ENCODE measurements at places on chromosomes 16 and 17.

GRCh38 chr16:12178251-12178990 lies 201.9 kb downstream of the SNX29 start:
- no peak for DNase-seq

DNA sequence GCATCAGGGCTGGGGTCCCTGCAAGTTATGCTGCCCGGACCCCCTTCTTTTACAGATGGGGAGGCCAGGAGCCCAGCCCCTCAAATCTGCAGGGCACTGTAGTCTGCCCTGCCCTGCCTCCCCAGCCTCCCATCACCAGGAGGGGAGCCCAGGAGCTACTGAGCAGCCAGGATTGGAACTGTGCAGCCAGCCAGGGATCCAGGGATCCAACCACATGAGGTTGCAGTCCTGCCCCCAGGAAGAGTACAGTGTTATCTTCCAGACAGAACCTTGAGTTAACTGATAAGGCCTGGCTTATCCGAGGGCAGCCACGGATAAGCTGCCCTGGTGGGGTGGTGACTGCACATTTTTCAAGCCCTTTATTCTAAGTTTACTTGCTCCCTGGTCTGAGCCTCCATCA lies 11.4 kb upstream of the NDRG4 start:
- no peak for DNase-seq

- DNase-seq: no peak
Measured at GRCh38 chr16:73217654-73218053, 169.7 kb upstream of the ZFHX3 start.

GRCh38 chr16:72590151-72590937 lies 418.4 kb upstream of the PMFBP1 start:
- no peak for DNase-seq

DNA sequence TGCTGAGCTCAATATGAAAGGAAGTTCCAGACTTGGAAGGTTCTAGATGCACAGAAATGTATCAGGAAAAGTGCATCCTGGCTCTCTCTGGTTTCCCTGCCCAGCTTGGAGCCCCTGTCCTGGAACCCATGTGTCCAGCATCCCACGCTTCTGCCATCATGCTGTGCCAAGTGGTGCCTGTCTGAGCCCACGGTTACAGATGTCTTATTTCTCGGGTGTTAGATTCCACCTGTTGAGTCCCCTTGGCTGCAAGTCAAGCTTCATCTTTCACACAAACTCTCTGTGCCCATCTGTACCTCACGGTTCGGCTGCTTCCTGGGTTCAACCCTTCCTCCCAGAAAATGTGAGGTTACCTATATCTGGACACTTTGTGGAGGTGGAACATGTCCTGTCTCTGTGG lies 22.5 kb downstream of the OR1D5 start:
- DNase-seq: no peak

GRCh38 chr17:44188576-44189403 lies 2.0 kb downstream of the TMUB2 start:
- DNase-seq: no peak

DNA sequence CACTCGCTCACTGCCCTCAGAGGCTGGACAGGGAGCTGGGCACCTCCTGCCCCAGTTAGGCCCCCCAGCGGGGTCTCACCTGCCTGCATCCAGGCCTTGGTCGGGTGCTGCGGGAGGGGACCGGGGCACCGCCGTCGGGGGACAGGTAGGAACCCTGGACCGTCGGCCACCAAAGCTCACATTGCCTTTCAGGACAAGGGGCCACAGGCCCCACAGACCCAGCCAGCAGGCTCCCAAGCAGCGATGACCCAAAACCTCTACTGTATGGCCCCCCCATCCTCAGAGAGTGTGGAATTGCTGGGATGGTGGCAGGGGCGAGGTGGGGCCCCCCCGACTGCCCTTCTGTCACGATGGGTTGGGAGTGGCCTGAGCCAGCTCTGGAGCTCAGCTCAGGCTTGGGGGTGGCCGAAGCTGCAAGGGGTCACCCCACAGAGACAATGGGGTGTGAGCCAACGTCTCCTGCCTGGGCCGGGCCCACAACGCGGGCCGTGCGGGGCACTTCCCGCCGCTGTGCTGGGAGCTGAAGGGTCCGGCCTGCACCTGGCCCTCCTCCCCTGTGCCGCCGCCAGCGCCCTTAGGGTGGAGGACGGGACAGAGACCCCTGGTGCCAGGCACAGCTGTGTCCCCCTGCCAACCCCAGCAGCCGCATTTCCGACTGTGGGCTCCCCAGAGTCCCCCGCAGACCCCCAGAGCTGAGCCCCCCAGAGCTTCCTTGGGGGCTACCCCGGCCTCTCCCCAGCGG lies 498 bp downstream of the IGFALS start:
- DNase-seq: no peak

GRCh38 chr17:30318155-30318554 lies 15.7 kb downstream of the TMIGD1 start:
- no peak for DNase-seq

GRCh38 chr16:51434567-51435198 lies 283.6 kb upstream of the SALL1 start:
- DNase-seq: no peak

DNA sequence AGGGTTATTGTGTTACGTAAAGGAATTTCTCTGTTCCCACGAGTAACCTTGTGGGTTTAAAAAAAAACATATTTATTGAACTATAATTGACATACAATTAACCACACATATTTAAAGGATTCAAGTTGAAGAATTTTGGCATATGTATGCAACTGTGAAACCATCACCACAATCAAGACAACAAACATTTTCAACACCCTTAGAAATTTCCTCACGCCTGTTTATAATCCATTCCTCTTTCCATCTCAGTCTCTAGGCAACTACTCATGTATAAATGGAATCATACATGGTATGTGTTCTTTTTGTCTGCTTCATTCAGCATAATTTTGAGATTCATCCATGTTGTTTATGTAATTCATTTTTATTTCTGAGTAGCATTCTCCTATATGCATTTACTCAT lies 104.0 kb downstream of the MRTFB start:
- DNase-seq: no peak

DNA sequence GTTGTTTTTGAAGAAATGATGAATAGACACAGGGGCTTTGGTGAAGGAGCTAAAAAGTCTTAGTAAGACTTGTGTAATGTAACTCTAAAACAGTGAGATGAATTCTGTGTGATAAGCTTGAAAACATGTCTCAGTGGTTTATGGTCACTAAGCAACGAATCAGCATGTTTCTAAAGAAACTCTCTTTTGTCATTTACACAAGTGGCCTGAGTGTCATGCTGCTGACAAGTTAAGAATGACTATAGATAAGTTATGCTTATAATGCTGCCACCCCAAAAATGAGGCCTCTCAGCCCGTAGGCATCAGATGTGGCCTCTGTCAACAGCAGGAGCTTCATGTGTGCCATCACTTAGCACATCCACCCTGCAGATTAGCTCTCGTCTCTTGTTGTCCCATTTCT lies 8.7 kb downstream of the COX10 start:
- no peak for DNase-seq

- DNase-seq: no peak
Measured at GRCh38 chr16:49049191-49049590, 232.4 kb downstream of the CBLN1 start.

GRCh38 chr16:81231014-81231413 lies 7.5 kb upstream of the BCO1 start:
- DNase-seq: no peak

DNA sequence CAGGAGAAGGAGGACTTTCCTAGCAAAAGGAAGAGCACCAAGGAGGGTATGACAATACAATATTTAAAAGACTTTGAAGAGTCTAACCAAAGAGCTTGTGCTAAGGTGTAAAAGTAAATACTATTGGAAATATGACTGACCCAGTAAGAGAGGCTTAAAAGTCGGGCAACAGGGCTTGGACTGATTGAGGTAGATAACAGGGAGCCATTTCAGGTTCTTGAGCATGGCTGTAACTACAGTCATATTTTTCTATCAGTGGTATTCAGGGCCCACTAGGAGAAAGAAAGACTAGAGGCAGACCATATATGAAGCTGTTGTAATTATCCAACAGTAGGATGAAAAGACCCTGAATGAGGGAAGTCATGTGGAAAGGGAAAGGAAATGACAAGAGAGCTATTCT lies 62.3 kb downstream of the SMURF2 start:
- DNase-seq: no peak

DNA sequence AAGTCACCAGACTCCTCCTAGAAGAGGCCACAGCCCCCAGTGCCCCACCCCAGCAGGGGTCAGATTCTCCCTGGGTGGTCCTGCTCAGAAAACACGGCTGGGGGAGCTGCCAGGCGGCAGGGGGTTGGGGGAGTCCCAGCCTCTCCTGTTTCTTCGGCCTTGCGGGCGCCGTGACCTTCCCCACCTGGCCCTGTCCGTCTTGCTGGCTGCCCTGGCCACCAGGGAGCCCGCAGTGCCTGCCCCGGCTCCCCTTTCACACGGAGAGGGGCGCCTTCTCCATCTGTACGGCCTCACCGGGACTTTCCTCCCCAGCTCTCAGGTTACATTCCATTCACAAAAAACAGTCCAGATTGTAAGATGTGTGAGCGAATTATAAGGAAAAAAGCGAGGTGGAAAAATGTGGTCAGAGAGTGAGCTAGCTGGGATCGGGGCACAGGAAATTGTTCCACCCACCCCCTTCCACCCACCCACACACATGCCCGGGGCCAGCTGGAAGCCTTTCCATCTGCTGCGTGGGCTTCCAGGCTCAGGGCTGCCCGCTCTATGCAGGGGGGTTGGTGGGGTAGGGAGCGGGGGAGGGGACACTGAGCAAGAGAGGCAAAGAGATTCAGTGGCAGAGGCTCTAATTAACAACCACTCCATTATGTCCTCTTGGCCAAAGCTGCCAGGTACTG lies 14.6 kb upstream of the CIBAR2 start:
- DNase-seq: no peak

DNA sequence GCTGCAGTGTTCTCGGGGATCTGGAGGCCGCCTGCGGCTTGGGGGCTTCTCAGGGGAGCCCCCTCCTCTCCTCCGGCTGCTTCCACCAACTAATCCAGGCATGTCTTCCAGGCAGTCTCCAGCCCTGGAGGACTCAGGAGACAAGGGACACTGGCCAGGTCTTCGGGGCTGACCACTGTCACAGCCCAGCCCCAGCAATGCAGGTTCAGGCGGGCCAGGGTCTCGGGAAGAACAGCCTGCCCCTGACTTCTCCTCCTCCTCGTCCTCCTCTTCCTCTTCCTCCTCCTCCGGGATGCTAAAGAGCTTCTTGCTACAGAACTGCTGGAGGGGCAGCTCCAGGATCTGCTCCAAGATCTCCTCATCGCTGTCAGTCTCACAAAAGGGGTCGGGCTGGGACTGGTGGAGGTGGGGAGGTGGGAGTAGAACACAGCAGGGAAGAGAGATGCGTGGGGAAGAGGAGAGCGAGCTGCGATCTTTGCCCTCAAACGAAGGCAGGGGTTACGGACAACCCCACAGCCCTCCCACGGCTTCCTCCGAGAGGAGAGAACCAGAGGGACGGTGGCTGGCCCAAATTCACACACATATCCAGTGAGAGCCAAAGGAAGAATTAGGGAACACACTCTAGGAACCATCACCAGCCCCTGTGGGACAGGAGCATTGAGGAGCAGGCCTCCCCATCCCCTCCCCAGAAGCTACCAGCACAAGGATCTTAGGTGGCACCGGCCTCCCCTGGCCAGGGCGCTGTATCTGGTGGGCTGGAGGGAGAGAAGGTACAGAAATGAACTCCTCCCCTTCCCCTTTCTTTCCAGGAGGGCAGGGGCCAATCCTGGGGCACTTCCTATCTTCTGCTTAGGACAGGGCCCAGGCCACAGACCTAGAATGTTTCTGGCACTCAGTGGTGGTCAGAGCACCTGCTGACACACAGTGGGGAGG lies 19.3 kb downstream of the TSPOAP1 start:
- DNase-seq: no peak

DNA sequence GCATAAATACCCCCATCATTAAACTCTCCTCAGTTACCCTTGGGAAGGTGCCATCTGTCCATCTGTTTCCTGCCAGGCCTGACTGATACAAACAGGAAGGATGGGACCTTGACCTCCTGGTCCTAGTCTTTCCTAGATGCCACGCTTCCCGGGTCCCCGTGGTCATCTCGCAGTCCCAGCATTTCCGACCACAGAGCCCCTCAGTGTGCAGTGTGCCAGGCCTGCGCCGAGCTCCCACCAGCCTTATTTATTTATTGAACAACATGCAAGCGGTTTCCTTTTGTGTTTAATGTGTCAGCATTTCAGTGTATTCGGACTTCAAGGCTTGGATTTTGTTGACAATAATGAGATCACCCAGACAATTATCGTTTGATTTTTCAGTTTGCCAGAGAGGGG lies 45.6 kb upstream of the NKD1 start:
- no peak for DNase-seq

- no peak for DNase-seq
Measured at GRCh38 chr16:5870886-5871691, 773.5 kb upstream of the EEF2KMT start.

DNA sequence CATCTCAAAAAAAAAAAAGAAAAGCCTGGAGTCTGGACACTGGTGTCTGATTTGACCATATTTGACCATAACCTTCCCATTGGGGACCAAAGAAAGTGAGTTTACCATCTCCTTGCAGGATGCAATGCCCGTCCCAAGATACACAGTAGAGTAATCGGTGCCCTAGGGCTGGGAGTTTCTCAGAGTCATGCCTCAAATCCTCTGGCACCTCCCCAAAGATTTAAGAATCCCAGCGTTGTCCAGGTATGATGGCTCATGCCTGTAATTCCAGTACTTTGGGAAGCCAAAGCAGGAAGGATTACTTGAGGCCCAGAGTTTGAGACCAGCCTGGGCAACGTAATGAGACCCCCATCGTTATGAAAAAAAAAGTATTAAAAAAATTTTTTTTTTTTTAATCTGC lies 5.0 kb downstream of the PITPNM3 start:
- DNase-seq: no peak

DNA sequence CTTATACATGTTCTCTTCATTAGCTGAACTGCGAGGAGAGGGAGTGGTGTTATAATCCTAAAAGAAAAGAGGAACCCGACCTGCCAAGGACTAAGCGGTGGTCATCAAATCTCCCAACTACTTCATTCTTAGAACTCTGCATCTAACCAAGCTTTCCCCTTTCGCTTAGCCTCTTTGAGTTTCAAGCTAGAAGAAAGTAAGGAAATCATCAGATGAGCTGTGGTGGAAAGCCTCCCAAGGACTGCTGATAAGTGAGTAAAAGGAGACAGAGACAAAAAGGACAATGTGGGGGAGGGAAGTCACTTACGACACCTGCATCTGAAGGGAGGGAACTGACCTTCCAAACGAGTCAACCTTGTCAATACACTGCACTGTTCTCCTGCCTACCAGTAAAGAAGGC lies 121.3 kb downstream of the TRIM37 start:
- DNase-seq: no peak

- DNase-seq: no peak
Measured at GRCh38 chr17:10105513-10106001, 92.8 kb downstream of the GAS7 start.

DNA sequence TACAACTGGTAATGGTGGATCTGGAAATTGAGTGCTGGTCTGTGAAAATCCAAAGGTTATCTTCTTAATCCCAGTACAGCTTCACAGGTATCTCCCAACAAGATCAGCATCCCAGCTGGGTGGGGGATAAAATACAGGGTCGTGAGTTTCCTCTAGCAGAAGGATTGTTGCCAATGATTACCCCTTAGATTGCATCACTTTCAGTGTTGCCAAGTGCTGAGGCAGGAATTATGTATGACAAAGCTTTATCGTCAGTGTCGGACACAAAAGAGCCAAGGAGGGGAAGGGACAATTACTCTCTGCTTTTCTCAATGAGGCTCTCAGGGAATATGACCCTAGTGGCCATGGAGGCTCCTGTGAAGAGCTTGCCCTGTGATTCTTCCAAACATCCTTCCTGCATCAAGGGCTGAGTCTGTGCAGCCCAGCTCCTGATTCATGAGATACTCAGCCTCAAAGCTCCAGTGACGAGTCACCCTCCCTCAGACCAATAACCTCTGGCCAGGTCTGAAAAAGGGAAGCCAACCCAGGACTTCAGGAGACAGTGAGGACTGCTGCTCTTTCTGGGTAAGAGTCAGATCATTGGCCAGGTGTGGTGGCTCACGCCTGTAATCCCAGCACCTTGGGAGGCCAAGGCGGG lies 15.0 kb downstream of the OR1F1 start:
- no peak for DNase-seq

Data from T-cell (primary cell).